Calu3 (cell line): ENCODE measurements at places on chromosomes 5 and 9.

DNA sequence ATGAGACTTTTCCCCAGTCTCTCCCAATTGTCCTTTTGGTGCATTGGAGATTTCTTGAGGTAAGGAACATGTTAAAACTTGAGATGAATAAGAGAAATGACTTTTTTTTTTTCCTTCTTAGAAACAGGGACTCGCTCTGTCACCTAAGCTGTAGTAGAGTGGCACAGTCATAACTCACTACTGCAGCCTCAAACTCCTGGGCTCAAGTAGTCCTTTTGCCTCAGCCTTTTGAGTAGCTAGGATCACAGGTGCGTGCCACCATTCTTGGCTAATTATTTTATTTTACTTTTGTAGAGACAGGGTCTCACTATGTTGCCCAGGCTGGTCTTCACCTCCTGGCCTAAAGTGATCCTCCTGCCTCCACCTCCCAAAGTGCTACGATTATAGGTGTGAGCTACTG lies 25.9 kb downstream of the CDC42SE2 start:
- H3K36me3 ChIP-seq: peaks cover 25% of the 10 kb centered on the region
- H3K27ac ChIP-seq: peak overlapping the region; percentile 48
- peaks cover 10% of the 10 kb centered on the region for H3K4me1 ChIP-seq
- H3K4me3 ChIP-seq: peak overlapping the region; percentile 59

DNA sequence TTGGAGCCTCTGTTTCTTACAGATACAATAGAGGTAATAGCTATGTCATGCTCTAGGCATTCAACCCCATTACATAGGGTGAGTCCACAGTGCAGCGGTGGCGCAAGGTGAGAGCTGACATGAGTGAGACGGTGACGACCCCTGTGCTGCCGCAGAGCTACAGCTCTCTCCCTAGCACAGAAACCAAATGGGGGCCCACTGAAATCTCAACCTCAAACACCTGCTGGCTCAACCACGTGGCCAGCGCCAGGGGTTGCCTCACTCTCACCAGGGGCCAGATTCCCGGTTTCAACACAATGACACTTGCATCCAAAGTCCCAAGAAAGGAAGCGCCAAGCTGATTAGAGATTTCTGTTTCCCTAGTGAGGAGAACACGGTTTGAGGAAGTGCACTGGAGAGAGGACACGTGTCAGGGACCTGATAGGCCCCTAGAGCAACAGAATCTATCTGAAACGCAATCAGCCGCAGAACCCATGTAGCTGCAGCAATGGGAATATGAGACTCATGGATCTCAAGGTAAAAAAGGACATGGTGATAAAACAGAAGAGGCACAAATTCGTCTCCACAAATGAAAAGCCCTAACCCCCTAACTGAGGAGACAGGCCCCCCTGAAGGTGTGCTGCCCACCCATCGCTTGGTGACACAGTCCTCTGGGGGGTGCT lies 114.3 kb downstream of the CRB2 start:
- peaks cover 8% of the 10 kb centered on the region for H3K4me1 ChIP-seq
- H3K27me3 ChIP-seq: no peaks in the 10 kb centered on the region
- H3K27ac ChIP-seq: no peak overlapping the region
- no peak overlapping the region for H3K4me3 ChIP-seq
- H3K36me3 ChIP-seq: no peaks in the 10 kb centered on the region
- DNase-seq: no peak

DNA sequence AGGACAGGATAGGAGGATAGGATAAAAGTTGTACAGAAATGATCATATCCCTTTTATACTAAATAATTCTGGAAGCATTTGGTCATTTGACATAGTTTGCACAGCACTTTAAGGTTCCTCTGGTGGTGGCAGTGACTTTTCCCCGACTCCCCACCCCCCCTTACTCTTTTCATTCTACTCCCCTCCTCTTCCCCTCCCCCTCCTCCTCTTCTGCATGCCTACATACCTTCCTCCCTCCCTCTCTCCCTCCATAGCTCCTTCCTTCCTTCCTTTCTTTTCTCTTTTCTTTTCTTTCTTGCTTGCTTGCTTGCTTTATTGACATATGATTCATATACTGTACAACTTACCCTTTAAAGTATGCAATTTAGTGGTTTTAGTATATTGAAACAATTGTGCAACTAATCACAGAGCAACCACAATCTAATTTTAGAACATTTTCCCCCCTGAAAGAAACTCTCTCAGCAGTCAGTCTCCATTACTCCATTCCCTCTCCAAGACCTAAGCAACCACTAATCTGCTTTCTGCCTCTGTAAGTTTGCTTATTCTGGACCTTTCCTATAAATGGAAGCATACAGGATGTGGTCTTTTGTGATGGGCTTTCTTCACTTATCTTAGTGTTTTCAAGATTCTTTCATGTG lies 159.0 kb downstream of the HACD4 start:
- H3K4me1 ChIP-seq: no peaks in the 10 kb centered on the region
- no peak overlapping the region for H3K4me3 ChIP-seq
- no peaks in the 10 kb centered on the region for H3K36me3 ChIP-seq
- no peak for DNase-seq

DNA sequence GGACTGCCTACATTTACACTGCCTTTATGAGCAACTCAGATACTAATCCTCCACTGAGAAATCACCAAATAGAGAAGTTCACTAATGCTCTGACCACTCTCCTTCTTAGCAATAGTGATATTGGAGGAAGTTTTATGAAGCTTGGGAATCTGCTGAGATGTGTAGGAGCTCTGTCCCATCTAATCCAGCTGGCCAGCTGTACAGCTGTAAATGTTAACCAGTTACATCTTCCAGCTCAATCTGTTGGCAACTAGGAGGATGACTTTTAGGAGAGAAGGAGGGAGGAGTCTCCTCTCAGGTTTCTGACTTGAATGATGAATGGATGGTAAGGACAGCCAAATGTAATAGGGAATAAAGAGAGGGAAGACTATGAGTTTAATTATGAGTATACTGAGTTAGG lies 36.3 kb upstream of the LRRC19 start:
- no peak overlapping the region for H3K27ac ChIP-seq
- no peak for DNase-seq
- no peaks in the 10 kb centered on the region for H3K4me1 ChIP-seq
- no peak overlapping the region for H3K4me3 ChIP-seq
- no peaks in the 10 kb centered on the region for H3K27me3 ChIP-seq
- H3K36me3 ChIP-seq: no peaks in the 10 kb centered on the region

DNA sequence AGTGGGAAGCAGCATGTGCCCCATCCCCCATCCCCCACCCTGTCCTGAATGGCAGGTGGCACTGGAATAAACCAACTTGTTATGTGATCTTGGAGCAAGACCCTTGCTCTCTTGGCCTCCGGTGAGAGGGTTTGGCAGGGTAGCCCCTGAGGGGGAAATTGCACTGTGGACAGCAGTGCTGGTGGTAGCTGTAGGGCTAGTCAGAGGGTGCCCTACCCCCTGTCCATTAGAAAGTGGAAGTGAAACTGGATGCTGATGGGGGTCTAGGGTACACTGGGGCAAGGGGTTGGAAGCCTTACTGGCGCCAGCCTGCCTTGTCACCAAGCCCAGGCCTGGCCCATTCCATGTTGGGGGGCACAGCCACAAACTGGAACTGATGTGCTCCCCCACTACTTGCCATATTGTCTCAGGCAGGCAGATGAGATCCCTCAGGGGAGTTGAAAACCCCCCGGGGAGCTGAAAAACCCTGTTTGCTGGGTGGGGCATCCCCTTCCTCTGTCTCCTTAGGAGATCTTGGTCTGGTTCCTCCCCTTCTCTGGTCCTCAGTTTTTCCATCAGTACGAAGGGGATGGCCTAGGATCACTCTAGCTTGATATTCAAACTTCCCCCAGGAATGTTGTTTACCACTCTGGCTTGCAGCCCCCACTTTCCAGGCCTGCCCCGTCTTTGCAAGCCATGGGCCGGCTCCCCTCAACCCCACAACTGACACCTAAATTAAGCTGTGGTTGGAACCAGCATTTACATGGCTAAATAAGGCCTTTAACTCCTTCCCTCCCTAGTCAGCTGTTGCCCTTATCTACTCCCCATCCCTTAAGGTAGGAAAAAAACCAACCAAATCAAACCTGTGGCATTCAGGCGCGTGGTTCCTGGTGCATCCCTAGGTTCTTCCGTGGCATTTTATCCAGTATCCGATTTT lies 14.4 kb upstream of the SYNPO start:
- H3K4me3 ChIP-seq: no peak overlapping the region
- H3K4me1 ChIP-seq: peaks cover 11% of the 10 kb centered on the region
- no peak overlapping the region for H3K27ac ChIP-seq
- no peak for DNase-seq
- H3K36me3 ChIP-seq: peaks cover 5% of the 10 kb centered on the region
- peaks cover 25% of the 10 kb centered on the region for H3K27me3 ChIP-seq

- peak; percentile 22 for DNase-seq
- H3K4me3 ChIP-seq: peak overlapping the region; percentile 81
- peaks cover 27% of the 10 kb centered on the region for H3K36me3 ChIP-seq
Observed at GRCh38 chr9:114096041-114096511, 3.0 kb downstream of the KIF12 start.

- H3K27ac ChIP-seq: peak overlapping the region; percentile 70
- H3K36me3 ChIP-seq: peaks cover 13% of the 10 kb centered on the region
- H3K4me1 ChIP-seq: no peaks in the 10 kb centered on the region
- DNase-seq: peak; percentile 51
- H3K27me3 ChIP-seq: no peaks in the 10 kb centered on the region
Observed at GRCh38 chr5:18745988-18746615, 1111.8 kb downstream of the TAF11L14 start.

DNA sequence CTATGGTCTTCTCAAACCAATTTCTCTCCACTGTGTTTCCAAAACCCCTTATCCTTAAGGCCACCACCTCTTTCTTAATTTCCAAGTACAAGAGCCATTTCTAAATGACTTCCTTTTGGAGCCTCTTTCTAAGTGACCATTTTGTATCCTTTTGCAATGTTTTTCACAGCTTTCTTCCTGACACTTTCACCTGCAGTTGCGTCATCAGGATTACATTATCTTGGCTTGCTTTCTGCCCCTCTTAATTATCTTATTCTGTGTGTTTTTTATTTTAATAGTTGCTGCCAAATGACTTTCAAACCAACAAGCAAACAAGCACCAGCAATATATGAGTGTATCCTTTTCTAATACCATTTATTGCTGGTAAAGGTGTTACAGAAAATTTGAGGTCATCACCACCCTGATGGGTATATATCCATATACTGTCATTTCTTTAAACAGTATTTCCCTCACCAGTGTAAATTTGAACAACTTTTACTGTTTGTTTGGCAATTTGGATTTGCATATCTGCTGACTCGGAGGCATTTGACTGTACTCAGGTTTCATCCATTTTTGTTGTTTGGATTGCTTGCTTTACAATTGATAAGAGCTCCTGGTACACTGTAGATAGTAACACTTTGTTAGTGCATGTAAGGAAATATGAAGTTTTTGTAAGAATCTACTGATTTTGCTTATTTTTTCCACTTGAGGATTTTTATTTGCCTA lies 5.4 kb upstream of the ANXA1 start:
- no peak for DNase-seq
- H3K36me3 ChIP-seq: peaks cover 12% of the 10 kb centered on the region
- H3K4me3 ChIP-seq: no peak overlapping the region
- no peaks in the 10 kb centered on the region for H3K27me3 ChIP-seq
- H3K27ac ChIP-seq: peak overlapping the region; percentile 68

GRCh38 chr5:114391321-114391720 lies 29.5 kb downstream of the KCNN2 start:
- no peaks in the 10 kb centered on the region for H3K4me1 ChIP-seq
- DNase-seq: no peak
- H3K27me3 ChIP-seq: no peaks in the 10 kb centered on the region
- H3K4me3 ChIP-seq: no peak overlapping the region

DNA sequence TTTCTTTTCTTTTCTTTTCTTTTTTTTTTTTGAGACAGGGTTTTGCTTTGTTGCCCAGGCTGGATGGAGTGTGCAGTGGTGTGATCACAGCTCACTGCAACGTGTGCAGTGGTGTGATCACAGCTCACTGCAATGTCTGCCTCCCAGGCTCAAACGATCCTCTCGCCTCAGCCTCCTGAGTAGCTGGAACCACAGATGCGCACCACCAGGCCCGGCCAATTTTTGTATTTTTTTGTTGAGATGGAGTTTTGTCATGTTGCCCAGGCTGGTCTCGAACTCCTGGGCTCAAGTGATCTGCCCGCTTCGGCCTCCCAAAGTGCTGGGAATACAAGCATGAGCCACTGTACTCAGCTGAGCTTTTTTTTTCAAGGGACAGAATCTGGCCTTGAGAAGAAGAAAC lies 36.8 kb upstream of the TJP2 start:
- no peak overlapping the region for H3K4me3 ChIP-seq
- H3K27ac ChIP-seq: peak overlapping the region; percentile 54
- no peak for DNase-seq
- H3K36me3 ChIP-seq: peaks cover 29% of the 10 kb centered on the region
- H3K4me1 ChIP-seq: peaks cover 48% of the 10 kb centered on the region

DNA sequence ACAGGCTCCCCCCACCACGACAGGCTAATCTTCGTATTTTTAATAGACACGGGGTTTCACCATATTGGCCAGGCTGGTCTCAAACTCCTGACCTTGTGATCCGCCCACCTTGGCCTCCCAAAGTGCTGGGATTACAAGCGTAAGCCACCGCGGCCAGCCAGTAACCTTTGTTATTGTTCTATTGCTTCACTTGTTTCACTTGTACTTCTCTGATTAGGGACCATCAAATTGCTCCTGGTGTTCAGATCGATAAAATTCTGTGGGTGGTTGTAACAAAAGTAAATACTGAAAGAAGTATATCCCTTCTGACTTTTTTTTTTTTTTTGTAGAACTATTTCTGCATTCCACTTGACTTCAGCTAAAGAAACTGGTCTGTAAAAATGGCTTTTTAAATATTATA lies 445.5 kb upstream of the CDH10 start:
- no peak overlapping the region for H3K4me3 ChIP-seq
- no peaks in the 10 kb centered on the region for H3K27me3 ChIP-seq
- H3K27ac ChIP-seq: no peak overlapping the region

DNA sequence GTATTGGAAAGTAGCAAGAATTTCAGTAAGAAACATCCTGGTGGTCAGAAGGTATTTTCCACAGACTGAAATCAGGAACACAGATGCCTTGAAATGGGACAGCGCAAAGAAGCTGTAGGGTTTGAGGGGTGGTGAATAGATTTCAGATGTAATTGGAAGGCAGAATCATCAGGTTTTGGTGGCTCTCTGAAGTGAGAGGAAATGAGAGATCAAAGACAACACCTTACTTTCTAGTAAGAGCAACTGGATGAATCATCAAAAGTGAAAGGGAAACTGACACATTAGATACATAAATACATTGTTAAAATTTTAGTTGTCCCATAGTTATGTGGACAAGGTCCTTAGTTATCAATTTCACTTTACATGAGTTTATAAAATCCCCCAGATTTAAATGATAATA lies 188.2 kb upstream of the SLC27A6 start:
- no peak overlapping the region for H3K27ac ChIP-seq
- no peak for DNase-seq
- no peaks in the 10 kb centered on the region for H3K36me3 ChIP-seq
- no peak overlapping the region for H3K4me3 ChIP-seq
- H3K4me1 ChIP-seq: peaks cover 3% of the 10 kb centered on the region

- H3K4me1 ChIP-seq: no peaks in the 10 kb centered on the region
- no peak for DNase-seq
- H3K27me3 ChIP-seq: no peaks in the 10 kb centered on the region
- no peak overlapping the region for H3K27ac ChIP-seq
Observed at GRCh38 chr5:121152411-121152810, 688.3 kb downstream of the PRR16 start.

GRCh38 chr5:52693280-52693679 lies 94.4 kb upstream of the ITGA1 start:
- peak; percentile 53 for DNase-seq
- H3K4me3 ChIP-seq: no peak overlapping the region
- no peaks in the 10 kb centered on the region for H3K36me3 ChIP-seq
- H3K27me3 ChIP-seq: peaks cover 8% of the 10 kb centered on the region
